SHP77 treated with DMSO at 0.1 percent for 48 hours (cell line): ENCODE measurements at places on chromosomes 2 and 18.
A peak's percentile ranks its signal among the peaks of the same experiment; 100 is the strongest.

DNA sequence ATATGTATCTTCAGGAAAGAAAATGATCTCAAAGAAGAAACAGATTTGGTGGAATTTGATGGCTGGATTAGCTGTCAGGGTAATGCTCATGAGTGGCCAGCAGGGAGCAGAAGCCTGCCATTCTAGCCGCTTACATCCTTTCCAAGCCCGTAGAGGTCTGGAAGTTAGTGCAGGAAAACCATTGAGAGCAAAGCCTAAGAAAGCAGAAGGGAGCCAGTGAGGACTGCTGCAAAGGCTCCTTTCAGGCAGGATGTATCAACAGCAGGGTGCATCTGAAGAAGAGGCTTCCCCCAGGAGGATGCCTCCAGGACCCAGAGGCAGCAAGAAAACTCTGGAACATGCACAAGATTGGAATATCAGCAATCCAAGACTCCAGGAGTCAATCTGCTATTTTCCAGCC, 22.9 kb upstream of the LBH start:
- peak; percentile 40 for DNase-seq

GRCh38 chr2:24183366-24184069, 8.7 kb downstream of the FAM228A start:
- no peak for DNase-seq

GRCh38 chr2:156182132-156182531, 150.4 kb downstream of the NR4A2 start:
- DNase-seq, result no peak

DNA sequence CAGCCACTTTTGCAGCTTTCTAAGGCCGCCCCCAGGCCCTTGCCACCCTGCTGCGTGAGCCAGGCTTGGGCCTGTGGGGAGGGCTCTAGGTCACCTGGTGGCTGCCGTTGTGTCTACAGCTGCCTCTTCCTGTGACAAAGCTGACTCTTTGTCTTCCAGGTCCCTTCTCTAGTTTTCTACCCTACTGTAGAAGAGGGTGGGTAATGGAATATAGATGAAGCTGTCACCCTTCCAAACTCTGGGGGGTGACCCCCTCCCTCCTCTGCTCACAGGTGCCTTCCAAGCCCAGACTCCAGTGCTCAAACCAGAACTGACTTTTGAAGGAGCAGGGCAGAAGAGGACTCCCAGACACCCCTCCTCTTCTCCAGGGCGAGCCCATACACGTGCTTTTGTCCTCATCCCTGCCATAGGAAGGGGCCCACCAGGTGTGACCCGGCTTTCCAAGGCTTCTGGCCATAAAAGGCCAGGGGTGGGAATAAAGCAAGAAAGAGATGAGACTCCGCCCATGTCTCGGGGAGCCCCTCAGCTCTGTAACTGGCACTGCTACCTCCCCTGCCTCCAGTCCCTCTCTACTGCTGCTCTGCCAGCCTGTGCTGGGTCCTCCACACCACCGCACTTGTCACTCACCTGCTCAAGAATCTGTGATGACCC, 17.9 kb upstream of the SDC1 start:
- no peak for DNase-seq

DNA sequence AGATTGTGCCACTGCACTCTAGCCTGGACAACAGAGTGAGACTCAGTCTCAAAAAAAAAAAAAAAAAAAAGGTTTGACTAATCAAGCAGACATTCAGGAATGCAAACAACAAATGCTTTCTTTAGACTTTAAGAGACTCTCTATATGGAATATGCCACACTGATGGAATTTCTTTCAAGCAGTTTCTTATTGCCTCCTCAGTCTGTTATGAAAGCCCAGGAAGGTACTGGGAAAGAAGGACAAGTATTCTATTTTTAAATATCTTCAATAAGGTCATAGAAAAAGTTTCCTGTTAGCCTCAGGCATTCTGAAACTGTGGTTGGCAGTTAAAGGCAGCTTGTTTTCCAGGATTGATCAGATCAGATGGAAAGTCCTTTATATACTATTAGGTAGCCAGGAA, 241.6 kb downstream of the PIK3C3 start:
- no peak for DNase-seq

DNA sequence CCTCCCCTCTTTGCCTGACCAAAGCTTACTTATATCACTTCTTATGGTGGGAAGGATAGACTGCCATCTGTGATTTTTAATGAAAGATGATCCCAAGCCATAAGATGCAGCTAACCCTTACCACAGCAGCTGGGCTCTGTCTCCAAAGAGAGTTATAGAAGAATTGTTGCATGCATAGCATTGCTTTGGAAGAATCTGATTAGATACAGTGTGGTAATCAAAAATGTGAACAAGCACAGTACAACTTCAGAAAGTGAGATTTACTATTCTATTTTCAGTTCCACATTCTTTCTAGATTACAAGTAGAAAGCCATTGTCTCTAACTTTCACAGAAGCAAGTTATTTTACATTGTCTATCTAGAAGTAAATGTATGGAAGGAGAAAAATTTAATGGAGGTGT, 129.0 kb upstream of the ACVR2A start:
- no peak for DNase-seq

DNA sequence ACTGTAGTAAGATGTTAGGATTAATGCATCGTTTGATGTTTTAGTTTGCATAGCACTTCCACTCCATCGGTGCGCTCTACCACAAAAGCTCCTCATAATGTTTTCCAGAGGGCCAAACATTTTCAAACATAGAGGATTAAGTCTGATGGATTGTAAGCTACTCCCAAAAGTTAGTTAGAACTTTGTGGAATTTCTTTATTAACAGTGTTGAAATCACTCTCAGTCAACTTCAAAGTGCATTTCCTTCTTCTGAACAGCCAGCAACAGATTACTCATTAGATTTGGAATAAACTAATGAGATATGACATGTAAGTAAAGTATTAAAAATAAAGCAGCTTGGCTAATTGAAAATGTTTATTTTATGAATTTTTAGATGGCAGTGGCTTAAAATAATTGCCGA, 30.1 kb upstream of the CTAGE1 start:
- DNase-seq, result no peak

- no peak for DNase-seq
These were observed 576.7 kb upstream of the ZEB2 start for GRCh38 chr2:145096582-145096981.

DNA sequence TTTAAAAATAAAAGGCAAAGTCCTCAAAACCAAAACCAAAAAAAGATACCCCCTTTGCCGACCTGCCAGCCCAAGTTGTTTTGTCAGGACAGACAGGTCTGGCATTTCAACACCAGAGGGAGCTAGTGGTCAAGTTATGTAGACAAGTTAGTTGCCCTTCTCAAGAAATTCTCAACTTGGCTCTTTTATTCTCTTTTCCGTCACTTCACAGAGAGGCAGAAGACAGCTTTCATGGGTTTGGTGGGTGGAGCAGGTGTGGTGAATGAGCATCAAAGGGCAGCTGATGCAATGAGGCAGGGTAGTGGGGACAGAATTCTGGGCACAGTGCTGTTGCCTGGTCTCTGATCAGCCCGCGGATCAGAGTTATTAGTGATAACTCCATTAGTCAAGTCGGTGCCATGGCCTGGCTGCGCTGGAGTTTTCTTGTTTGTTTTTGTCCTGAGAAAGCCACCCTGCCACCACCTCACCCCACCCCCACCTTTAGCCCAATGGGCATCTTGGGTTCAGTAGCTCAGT, 303.7 kb upstream of the EPAS1 start:
- DNase-seq, result peak; percentile 27

DNA sequence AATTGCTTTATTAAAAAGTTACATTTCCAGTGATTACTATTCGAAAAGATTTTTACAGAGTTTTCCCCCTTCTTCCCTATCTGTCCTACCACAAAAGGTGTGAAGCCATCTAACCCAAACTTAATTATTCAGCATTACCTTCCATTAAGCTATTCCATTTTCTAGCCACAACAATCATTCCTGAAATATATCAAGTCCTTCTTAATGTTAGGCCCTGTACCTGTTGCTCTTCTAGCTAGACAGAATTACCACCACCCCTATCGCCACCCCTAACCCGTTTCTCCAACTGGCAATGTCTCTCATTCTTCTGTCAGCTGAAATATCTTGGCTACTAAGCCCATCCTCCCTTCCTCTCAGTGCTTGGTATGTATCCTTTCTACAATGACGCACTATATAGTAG, 13.9 kb downstream of the IWS1 start:
- DNase-seq, result no peak

- DNase-seq, result no peak
These were observed 276.3 kb downstream of the AFF3 start for GRCh38 chr2:99865818-99866676.

GRCh38 chr2:237695201-237695780, 67.9 kb downstream of the LRRFIP1 start:
- DNase-seq, result no peak

GRCh38 chr2:40041422-40042382, 262.6 kb upstream of the THUMPD2 start:
- no peak for DNase-seq

DNA sequence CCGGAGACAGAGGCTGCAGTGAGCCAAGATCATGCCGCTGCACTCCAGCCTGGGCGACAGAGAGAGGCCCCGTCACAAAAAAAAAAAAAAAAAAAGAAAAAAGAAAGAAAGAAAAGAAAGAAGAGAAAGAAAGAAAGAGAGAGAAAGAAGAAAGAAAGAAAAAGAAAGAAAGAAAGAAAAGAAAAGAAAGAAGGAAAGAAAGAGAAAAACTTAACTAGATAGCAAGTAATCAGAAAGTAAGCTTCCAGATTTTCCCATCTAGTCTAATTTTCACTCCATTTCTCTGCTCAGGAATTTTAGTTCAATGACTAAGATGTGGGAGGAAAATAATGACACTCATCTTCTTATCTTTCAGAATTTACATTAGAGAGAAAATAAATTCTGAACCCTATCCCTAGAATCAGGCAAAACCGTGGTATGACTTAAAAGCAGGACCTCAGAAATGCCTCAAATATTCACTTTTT, 2.4 kb downstream of the GFPT1 start:
- no peak for DNase-seq

DNA sequence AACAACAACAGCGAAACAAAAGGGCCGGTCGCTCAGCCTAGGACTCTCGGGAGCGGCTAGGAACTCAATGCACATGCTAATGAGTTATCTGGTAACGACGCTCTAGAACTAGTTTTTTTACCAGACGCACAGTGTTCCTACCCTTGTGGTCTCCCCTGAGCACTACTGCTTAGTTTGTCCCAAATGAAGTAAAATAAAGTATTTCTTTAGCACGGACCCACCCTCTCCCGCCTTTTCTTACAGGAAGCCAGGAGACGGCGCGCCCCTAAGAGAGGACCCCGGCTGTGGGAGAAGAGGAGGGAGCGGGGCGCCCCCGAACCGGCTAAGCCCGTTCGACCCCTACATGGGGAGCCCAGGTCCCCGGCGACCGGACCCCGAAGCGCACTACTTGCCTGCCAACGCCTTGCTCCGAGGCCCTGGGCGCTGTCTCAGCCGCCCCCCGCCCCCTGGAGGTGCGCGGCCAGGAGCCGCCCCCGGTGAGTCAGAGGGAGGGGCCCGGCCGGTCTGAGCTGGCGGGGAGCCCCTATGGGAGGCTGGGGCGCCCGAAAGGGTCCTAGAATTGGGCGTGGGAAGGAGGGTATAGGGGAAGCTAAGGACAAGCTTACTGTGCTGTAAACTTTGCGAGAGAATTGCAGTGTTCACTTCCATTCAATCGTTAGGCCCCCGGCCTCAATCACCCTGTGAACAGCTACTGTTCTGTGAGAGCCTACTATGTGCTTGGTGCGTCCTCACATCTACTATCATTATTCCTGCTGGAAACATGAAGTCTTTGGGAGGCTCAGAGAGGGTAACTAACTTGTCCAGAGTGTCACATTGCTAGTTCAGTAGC, 3.6 kb upstream of the CAPG start:
- no peak for DNase-seq

- DNase-seq, result no peak
These were observed 133.8 kb downstream of the CAMKMT start for GRCh38 chr2:44495544-44495943.

- DNase-seq, result no peak
These were observed 361.2 kb downstream of the LRRTM4 start for GRCh38 chr2:77161009-77161408.

DNA sequence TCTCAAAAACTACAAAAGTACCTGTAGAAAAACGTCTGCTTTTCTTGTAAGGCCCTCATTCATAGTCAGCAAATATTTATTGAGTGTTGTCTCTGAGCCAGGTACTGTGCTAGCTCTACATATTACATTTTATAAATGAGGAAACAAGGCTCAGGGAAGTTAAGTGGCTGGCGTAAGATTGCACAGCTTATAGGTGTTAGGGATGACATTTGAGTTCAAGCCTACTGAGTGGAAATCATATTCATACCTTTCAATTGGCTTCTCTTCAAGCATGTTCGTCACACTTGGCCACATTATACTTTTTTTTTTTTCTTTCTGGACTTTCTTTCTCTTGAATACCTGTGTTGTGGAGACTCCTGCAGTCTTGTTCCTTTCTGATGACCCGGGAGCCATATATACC, 5.9 kb downstream of the NCOA1 start:
- no peak for DNase-seq

GRCh38 chr2:187991389-187991788, 300.3 kb upstream of the GULP1 start:
- no peak for DNase-seq

DNA sequence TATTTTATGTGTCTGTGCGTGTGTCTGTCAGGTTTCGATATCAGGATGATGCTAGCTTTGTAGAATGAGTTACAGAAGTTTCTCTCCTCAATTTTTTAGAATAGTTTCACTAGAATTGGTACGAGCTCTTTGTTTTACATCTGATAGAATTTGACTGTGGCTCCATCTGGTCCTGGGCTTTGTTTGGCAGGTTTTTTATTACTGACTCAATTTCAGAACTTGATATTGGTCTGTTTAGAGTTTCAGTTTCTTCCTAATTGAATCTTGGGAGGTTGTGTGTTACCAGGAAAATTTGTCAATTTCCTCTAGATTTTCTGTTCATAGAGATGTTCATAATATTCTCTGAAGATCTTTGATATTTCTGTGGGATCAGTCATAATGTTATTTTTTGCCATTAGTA, 289.4 kb upstream of the COL3A1 start:
- DNase-seq, result no peak

- no peak for DNase-seq
These were observed 122.1 kb downstream of the SH3BP4 start for GRCh38 chr2:235073868-235074413.

GRCh38 chr2:180268006-180268405, 260.9 kb upstream of the CWC22 start:
- no peak for DNase-seq

DNA sequence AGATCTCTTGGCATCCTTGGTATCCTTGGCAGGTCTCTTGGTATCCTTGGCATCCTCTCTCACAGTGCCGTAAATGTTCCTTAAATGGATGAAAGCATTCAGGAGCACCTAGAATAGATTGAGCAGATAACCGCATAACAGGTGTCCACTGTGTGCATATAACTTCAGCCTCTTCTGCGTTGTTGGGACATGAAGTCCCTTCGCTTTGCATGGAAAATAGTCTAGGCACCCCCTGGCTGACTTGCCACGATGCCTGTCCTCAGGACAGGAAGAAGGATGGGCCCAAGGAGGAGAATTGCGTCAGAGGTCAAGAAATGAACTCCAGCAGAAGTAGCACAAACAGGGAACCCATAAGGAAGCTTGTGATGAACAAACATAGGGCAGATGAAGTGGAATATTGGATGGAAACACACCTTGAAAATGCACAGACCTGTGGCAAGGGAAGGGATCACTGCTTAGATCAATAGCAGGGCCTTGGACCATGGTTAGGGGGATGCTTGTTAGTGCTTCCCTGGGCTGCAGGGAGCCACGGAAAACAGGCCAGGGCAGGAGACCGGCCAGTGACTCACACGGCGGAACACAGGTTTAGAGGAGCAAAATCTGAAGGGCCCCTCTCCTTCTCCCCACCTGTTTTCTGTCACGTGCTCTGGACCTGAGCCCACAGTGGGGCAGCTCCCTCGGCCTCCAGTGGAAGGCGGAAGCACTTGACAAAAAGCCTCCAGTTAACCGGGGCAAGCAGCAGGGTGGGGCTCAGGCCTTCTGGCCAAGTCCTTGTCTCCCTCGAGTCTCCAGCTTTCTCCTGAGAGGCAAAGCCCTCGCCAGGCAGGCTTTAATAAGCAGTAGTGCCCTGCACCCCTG, 99.2 kb upstream of the ASAP2 start:
- DNase-seq, result peak; percentile 54
